PC-9 (cell line): ENCODE measurements at places on chromosomes 1 and 21. TPM values are rescaled to one million over a fixed set of nuclear protein-coding genes. Genes with fewer than 3 reads are reported as not detected.
A peak's percentile ranks its signal among the peaks of the same experiment; 100 is the strongest.

The LCE6A gene
- not detected in 2 replicates for total RNA-seq

The CXADR gene
- total RNA-seq: 12.7 and 21.7 TPM in 2 replicates

The IVNS1ABP gene
- 38.8 and 44.3 TPM in 2 replicates for total RNA-seq

DNA sequence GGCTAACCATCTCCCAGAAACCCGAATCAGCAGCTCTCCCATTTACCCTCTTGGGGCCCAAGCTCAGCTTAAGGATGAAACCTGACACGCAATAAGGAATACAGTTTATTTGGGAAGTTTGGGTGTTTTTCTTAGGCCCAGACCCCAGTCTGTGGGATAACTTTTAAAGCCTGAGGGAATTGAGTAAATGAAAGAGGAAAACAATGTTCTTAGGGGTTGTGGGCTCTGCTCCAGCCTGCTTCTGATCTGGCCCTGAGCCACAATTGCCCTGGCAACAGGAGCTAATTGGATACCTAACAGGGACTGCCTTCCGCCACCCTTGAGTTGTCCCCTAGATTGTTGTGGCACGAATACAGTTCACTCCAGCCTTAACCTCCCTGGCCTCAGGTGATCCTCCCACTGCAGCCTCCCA is 20.1 kb downstream of the DYRK3 start:
- DNase-seq: no peak
- no peak overlapping the region for H3K27ac ChIP-seq
- H3K4me1 ChIP-seq: no peaks in the 10 kb centered on the region; the same call in 1 of the 2 replicates

DNA sequence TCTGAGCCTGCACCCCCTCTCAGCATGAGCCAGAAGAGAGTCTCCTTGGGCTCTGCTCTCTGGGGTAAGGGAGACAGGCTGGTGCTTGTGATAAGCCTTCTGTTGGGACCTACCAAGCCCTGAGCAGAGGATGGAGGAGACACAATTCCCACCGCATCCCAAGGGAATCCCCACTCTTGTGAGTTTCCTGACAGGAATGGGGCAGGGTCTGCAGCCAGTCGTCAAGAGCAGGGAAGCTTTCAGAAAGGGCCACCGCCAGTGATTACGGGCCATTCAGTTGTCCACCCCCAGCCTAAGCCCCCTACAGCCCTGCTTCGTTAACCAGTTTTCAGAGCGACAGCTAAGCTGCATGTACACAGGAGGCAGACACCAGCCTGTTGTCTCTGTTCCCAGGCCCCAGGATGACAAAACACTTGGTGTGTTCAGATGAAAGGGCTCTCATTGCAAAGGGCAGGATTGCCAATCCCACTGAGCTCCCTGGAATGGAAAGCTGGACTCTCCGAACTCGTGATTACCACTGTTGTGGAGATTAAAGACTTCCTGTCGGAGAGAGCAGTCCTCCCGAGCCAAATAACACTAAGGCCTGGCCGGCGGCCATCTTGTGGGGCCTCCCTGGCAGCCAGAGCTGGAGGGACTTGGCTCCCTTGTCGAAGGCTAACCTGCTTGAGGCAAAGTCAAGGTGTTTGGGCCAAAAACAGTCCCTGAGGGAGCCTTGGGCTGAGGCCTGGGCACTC is 37.4 kb upstream of the SLC30A1 start:
- no peak overlapping the region for H3K4me3 ChIP-seq
- H3K27ac ChIP-seq: no peak overlapping the region
- DNase-seq: no peak
- no peaks in the 10 kb centered on the region for H3K27me3 ChIP-seq
- peaks cover 23% of the 10 kb centered on the region for H3K4me1 ChIP-seq

GRCh38 chr1:10941891-10942541 is 70.4 kb upstream of the TARDBP start:
- DNase-seq: peak; percentile 43
- no peak overlapping the region for H3K4me3 ChIP-seq
- H3K4me1 ChIP-seq: no peaks in the 10 kb centered on the region
- H3K27ac ChIP-seq: no peak overlapping the region
- no peaks in the 10 kb centered on the region for H3K27me3 ChIP-seq

DNA sequence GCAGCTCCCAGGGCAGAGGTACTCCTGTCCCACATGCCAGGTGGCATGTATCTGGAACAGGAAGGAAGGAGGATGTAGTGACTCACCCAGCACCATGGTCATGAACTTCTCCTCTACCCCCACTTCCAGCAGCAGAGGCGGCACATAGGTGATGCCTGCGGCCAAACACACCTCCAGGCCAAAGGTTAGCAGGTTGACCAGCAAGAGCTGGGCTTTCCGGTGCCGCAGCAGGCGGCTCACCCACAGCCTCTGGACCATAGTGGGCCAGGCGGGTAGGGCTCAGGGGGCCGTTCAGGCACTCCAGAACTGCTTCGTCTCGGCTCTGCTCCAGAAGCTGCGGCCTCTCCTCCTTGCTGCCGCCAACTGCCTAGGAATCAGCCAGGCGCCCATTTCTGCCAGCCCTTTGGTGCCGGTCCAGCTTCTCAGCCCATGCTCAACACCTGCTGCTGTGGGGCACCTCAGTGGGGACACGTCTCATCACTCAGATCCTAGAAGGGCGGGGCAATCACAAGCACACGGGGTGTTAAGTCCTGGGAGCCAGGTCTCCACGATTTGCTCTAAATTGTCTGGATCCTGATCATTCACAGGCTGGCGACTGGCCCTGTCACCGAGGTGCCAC is 15.8 kb downstream of the SLC45A3 start:
- peak; percentile 81 for DNase-seq
- peak overlapping the region; percentile 90 for H3K27ac ChIP-seq
- no peaks in the 10 kb centered on the region for H3K27me3 ChIP-seq
- peaks cover 80% of the 10 kb centered on the region for H3K4me1 ChIP-seq
- peak overlapping the region; percentile 47; the same call in 1 of the 2 replicates for H3K4me3 ChIP-seq
- 0 out of 2 replicates have a peak, but pooled peaks cover 16% of the 10 kb centered on the region for H3K36me3 ChIP-seq

GRCh38 chr1:172497230-172497629 is 35.7 kb upstream of the SUCO start:
- peak; percentile 63 for DNase-seq
- no peak overlapping the region for H3K4me3 ChIP-seq
- H3K36me3 ChIP-seq: no peaks in the 10 kb centered on the region
- no peak overlapping the region for H3K27ac ChIP-seq
- H3K4me1 ChIP-seq: peaks cover 35% of the 10 kb centered on the region
- no peaks in the 10 kb centered on the region for H3K27me3 ChIP-seq

DNA sequence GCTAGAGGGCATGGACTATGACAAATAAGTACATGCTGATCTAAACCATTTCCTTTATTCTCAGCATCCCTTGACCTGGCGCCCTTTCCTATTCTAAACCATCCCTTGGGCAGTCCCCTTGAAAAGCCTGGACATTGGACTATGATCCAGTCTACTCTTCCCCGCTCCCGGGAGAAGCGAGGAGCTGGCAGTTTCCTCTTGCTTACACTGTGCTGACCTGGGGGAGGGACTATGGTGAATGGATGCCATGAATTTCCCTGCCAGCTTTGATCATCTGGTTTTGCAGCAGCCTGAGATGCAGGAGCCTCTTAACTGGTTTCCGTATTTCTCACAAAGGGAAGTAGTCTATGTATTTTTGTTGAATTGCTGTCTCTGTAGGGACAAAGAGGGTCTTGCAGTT is 121.7 kb downstream of the KIF26B start:
- no peaks in the 10 kb centered on the region for H3K36me3 ChIP-seq
- no peaks in the 10 kb centered on the region for H3K4me1 ChIP-seq
- H3K27ac ChIP-seq: no peak overlapping the region
- H3K4me3 ChIP-seq: no peak overlapping the region
